ENCODE measurements at places on chromosomes 6 and 20.

GRCh38 chr6:16105854-16106253 lies 23.0 kb upstream of the MYLIP start:
- no peak for DNase-seq

DNA sequence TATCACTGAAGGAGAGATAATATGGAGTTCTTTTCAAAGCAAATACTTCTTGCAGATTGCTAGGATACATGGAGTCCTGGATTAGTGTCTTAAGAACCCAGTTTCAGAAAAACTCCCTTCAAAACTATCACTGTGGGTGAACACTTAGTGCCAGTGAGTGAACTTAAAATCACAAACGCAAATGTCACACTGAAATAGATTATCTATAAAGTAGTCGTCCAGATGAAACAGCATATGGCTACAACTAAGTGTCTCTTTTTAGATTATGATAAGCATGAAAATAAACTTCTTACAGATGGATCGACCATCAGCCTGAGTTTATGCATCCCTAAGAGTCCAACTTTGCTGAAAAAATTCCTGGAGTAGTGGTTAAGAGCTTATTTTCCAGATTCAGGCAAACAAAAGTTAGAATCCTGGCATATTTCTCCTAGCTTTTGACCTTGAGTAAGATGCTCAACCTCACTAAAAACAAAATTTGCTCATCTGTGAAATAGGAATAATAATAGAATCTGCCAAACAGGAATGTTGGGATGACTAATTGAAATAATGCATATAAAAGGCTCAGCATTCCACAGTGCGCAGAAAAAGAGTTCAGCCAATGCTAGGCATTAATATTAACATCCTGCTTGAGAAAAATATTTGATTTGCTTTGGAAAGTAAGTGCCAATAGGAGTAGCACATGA lies 70.4 kb downstream of the DOK5 start:
- no peak for DNase-seq

DNA sequence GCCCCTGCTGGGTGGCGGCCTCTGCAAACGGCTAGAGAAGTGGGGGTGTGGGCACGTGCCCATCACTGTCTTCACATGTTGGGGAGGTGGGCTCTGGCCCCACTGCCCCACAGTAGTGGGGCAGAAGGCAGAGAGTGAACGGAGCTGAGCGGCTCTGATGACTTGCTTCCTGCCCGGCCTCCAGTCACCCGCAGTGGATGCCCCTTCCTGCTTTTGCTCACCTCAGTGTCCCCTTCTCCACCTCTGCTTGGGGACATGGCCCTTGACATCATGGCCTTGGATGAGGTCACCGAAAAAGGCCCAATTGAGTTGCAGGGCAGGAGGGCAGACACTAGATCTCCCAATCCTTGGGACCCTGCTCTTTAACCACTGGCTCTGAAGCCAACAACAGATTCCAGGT lies 40.1 kb downstream of the KCNK5 start:
- no peak for DNase-seq

DNA sequence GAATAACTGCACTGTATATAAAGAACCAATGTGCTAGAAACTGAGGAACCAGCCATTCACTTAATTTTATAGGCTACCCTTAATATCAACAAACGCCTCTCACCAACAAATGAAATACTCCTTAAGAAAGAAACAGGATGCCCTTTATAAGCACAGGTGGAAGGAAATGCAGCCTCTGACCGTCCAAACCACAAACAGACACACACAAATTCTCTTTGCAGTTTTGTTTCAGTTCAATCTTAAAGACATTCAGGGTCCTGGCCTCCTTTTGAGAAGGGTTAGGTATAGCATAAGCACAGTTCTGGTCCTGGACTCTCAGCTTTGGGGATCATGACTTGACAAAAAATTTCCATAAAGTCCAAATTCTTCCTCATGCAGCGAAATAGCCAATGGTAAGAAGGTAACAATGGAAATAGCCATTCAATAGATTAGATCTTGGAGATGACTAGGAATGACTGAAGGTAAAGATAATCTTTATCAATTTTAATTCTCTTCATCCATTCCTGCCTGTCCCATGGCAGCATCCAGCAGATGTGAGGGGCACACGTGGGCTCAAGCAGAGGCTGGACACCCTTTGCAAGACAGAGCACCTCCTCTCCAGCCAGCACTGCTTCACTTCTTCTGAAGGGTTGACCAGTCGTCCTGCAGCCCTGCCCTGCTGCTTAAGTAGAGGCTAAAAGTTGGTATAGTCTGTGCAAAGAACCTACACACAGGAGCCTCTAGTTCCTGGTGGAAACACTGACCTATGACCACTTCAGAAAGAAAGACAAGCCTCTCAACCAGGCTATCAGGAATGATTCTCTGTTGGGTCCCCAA lies 123.9 kb downstream of the CD83 start:
- no peak for DNase-seq

GRCh38 chr6:149464411-149464810 lies 20.4 kb downstream of the ZC3H12D start:
- no peak for DNase-seq

- no peak for DNase-seq
Measured at GRCh38 chr6:154127657-154128056, 88.6 kb downstream of the OPRM1 start.

DNA sequence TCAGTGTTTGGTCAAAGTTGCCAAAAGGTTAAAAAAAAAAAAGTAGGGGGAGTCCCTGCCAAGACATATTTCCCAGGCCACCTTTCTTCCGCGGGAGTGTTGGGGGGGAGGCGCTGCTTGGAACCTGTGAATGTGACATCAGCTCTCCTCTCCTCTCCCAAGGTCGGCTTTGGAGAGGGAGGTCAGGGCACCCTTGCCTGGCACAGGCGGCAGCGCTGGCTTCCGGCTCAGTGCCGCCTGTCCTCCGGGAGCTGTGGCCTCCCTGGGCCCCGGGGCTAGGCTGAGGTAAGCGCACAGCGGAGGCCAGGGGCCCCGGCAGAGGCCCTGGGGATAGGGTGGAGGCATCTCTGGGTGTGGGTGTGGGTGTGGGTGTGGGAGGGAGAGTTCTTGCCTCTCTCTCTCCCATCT lies 1.9 kb upstream of the EDN1 start:
- no peak for DNase-seq

- no peak for DNase-seq
Measured at GRCh38 chr20:46394872-46395760, 11.3 kb downstream of the ELMO2 start.

GRCh38 chr6:129730477-129731165 lies 20.6 kb upstream of the ARHGAP18 start:
- DNase-seq: no peak

DNA sequence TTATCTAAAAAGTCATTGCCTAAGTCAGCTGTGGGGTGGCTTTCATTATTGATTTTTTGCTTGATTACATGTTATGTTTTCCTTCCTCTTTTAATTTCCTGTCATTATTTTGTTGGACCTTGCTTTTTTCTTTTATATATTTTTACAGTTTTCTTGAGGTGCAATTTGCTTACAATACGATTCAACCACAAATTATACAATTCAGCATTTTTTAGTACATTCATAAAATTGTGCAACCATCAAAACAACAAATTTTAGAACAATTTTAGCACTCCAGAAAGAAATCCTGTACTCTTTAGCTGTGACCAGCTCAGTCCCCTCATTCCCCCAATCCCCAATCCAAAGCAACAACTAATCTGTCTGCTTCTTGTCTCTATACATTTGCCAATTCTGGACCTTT lies 608.9 kb downstream of the C6orf118 start:
- no peak for DNase-seq

- DNase-seq: no peak
Measured at GRCh38 chr6:70281923-70282311, 21.0 kb downstream of the COL9A1 start.

DNA sequence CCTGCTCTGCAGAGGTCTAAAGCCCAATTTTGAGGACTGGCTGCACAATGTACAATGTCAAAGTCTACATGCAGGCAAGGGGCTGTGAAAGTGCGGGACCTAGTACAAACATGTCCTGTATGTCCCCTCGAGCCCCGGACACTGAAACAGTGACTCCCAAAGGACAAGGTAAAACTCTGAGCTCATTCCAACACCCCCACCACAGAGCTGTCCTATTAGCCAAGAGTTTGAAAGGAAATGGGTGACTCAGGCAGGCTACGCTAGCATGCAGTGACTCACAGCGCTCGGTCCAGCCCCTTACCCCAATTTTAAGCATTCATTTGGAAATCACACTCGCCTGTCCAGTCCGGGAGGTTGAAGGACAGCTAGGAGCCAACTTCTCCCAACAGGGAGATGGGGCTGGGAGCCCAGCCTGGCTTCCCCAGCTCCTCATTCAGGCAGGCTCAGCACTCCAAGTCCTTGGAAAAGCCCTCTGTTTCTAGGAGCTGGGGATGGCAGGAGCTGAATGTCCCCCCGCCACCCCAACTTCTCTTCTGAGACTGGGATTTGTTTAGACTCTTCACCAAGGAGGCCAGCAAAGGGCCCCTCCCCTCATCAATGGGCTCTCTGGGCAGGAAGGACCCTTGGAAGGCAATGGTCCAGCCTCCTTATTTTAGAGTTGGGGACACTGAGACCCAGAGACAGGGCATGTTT lies 3.9 kb downstream of the SDC4 start:
- DNase-seq: no peak

- DNase-seq: peak; percentile 10
Measured at GRCh38 chr20:610130-611046, at the start of gene TCF15. Gene TCF15 (minus strand): TSS chr20:610309. CDS start chr20:610237, 72 bp downstream.

DNA sequence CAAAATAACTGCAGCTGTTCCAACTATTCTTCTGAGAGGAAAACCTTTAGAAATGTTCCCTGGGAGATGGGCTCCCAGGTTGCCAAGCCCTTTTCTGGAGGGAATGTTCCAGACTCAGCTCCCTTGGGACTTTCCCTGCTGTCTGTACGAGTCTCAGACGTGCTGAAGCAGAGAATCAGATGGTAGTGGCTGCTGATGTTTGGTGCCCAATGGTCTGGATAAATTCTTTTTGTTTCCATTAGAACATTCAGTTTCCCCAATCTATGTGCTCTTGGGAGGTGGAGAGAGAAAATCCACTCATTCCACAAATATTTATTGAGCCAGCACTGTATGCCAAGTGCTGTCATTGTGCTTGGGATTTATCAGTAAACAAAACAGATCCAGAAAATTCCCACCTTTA lies 40.0 kb downstream of the SNHG17 start:
- no peak for DNase-seq

GRCh38 chr6:167097770-167098169 lies 25.1 kb upstream of the CCR6 start:
- no peak for DNase-seq

- no peak for DNase-seq
Measured at GRCh38 chr6:88670369-88670768, 293.0 kb downstream of the RNGTT start.

DNA sequence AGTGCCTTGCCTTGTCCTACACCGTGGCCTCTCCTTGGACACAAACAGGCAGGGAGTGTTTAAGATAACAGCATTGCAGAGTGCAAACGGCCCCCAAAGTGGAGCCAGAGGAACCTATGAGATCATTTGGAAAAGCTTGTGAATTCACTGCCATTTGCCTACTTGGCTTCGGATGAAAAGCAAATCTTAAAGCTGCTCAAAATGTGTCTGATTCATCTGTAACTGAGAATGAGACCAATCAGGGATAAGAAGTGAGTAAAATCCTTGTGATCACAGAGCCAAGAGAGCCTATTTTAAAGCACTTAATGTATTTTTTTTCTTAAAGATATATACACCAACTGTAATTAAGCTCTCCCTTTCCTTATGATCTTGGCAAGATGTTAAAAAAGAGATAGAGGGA lies 65.7 kb upstream of the BACH2 start:
- DNase-seq: no peak

DNA sequence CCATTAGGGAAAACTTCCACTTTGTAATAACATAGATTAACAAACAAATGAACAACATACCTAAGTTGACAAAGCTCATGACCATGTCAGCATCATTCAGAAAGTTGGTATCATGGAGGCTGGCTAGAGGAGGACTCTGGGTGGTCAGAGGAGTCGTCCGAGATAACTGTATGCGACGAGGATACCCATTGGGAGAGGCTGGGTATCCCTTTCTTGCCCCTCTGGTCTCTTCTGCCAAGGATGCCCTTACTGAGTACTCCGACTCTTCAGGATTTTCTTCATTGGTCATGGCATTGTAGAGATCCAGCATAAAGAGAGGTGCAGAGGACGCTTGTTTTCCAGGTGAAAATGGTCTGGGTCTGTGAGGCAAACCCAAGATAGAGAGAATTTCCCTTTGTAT lies 1.1 kb downstream of the BMP5 start:
- DNase-seq: no peak

DNA sequence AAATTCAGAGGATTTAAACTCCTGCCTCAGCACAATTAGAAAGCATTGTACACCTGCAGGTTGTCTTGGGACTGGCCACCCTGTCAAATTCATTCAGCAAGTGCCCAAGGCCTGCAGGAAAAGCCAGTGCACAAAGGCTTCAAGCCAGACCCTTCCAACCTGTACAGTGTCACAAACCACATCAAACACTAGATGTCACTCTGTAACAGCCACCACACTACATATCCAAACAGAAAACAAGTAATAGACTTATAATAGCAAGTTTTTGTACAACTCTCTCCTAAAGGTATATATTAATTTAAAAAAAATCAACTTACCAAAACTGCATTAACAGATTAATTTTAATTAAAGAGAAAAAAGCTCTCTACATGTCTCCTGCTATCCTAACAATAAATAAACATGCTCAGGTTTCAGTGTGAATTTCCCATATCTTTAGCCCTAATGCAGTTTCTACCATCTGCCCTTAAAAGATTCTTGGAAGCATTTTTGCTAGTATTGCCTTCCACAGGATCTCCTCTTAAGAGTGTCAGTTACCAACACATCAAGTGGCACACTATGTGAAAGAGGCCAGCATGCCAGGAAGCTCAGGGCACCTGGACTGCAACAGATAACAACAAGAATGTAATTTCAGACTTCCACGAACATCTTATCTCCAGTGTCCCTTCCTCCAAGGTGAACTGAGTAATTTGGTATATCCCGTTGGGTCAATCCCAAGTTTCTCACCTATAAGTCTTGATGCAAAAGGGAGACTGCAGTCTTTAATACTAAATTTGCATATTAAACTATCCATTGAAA lies 47.5 kb downstream of the RALGAPA2 start:
- DNase-seq: no peak

- no peak for DNase-seq
Measured at GRCh38 chr20:36881888-36882287, 6.0 kb downstream of the TLDC2 start.

DNA sequence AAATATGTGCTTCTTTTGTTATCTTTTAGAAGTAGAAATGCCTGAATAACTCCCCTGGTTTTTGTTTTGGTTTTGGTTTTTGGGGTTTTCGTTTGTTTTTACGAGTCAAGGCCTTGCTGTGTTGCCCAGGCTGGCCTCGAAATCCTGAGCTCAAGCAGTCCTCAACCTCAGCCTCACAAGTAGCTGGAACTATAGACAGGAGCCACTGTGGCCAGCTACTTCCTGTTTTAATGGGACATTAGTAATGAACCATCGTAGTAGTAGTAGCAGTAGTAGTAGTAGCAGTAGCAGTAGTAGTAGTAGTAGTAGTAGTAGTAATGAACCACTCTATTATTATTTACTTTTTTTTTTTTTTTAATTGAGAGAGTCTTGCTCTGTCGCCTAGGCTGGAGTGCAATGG lies 66.0 kb downstream of the UBR2 start:
- DNase-seq: no peak
